Fibroblast of the aortic adventitia (primary cell): ENCODE measurements at places on chromosomes 3 and 15.

- peak; percentile 49 for DNase-seq
Measured at GRCh38 chr3:64355401-64355807, 130.1 kb upstream of the PRICKLE2 start.

DNA sequence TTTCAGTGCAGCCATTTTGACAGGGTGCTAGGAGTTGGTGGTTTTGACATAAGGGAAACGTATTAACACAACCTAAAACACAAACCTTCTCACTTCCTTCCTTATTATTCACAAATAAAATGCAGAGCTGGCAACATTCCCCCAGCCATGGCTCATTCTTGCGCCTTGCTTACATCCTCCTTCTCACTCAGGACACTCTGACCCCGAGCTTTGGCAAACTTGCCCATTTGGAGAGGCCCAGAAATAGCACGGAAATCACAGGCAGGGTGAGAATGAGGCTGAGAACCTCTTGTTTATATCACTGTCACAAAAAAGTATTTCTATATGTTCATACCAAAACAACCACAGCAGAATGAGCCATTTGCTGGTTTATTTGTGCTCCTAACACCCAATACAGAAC lies 244.3 kb downstream of the NTRK3 start:
- peak; percentile 22 for DNase-seq

GRCh38 chr15:63156755-63157117 lies 541 bp downstream of the RPS27L start:
- DNase-seq = peak; percentile 58

- no peak for DNase-seq
Measured at GRCh38 chr15:33934396-33934795, 33.9 kb upstream of the CHRM5 start.

GRCh38 chr15:64050281-64051092 lies 4.2 kb upstream of the DAPK2 start:
- no peak for DNase-seq

- DNase-seq = peak; percentile 87
Measured at GRCh38 chr15:59247364-59247763, 40.7 kb downstream of the LDHAL6B start.
